Activated T-cell treated with anti-CD3 and anti-CD28 coated beads, Interleukin-2, amount 50 U/mL, for 4 hours (primary cell): ENCODE measurements at places on chromosomes 7 and 10. TPM values are rescaled to one million over a fixed set of nuclear protein-coding genes. Genes with fewer than 3 reads are reported as not detected.

DNA sequence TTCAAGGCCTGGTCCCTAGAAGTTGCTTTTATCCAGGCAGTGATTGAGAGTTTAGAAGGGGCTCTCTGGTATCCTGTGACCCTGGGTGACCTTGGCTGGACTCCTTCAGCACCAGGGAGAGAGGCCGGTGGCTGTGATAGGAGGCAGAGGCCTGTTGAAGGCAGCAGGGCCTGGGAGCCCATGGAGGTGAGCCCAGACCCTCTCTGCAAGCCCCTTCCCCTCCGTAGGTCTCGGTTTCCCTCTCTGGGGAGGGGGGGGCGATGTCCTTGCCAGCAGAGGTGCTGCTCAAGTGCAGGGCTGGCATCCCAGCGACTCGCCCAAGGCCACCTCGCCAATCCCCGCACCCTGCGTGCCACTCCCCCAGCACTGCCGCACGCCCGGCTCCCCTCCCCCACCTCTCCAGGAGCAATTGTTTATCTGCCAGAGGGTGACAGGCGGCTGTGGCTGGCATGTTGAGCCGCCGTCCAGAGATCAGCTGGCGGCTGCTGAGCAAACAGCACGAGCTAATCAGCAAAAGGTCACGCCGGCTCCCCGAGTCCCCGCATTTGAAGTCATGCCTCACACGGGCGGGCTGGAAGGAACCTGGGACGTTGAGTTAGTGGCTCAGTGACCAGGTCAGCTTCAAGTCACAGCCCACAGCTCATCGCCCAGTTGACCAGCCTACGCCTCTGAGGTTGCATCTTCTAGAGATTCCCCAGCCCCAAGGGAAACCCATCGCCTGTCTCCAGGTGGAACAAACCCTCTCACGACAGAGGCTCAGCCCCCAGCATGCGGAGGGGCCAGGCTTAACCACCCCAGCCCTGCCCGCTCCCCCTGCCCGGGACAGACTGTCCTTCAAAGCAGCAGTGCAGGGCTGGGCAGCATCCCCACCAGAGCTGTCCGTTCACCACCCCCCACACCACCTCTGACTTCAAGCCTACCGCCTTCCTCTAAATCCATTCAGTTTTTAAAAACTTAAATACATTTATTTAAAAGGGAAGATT is 43.7 kb downstream of the ELFN1 start:
- no peak for DNase-seq

DNA sequence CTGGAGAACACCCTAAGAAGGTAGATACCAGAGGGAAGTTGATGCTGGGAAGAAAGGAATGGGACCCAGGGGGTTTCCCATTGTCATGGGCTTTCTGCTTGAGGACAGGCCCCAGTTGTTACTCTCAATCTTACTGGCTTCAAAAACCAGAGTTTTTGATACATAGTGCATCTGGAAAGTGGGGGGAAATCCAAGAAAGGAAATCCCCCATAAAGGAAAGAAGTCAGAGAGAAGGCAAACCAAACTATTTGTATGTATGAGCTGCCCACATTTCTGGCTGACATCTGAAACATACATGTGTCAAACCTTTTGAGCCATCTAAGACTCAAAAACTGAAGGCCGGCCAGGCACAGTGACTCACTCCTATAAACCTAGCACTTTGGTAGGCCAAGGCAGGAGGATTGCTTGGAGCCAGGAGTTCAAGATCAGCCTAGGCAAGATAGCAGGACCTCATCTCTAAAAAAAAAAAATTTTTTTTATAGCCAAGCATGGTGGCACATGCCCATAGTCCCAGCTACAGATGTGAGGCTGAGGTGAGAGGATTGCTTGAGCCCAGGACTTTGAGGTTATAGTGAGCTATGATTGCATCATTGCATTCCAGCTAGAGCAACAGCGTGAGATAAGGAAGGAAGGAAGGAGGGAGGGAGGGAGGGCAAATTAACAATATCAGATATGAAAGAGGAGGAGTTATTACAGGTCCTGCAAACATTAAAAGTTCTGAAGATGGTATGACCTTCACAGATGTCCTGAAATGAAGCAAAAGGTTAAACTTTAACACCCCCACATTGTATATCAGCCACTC is 6.7 kb upstream of the COA1 start:
- no peak for DNase-seq

DNA sequence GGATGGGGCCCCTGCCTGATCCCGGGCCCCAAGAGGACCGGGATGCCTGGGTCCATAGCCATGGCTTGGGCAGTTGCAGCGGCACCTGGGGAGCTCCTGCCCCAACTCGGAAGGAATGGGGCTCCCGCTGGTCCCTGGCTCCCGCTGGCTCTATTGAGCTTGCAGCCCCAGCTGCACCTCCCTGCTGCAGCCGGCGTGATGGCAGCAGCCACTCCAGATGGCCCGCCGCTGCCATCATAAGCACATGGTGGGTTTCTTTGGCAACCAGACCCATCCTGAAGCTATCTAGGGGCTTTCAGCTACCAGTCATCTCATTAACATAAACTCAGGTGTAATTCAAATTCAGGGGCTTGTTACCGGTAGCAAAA is 11.1 kb upstream of the DNMBP start:
- no peak for DNase-seq

DNA sequence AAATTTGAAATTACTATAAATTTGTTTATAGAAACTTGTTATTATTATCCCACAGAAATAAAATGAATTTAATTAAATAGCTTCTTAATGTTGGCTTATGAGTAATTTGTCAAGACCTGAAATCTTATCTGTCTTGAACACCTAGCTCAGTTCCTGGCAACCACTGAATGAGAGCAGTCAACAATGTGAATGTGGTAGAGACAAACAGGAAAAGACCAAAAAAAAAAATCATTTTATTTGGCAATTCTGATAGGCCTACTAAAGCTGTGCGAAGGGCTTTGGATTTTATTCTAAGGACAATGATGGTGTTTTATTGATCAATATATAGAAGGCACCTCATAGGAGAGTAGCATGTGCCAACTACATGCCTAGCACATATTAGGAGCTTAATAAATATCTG is 127.8 kb upstream of the RSU1 start:
- DNase-seq, result no peak

DNA sequence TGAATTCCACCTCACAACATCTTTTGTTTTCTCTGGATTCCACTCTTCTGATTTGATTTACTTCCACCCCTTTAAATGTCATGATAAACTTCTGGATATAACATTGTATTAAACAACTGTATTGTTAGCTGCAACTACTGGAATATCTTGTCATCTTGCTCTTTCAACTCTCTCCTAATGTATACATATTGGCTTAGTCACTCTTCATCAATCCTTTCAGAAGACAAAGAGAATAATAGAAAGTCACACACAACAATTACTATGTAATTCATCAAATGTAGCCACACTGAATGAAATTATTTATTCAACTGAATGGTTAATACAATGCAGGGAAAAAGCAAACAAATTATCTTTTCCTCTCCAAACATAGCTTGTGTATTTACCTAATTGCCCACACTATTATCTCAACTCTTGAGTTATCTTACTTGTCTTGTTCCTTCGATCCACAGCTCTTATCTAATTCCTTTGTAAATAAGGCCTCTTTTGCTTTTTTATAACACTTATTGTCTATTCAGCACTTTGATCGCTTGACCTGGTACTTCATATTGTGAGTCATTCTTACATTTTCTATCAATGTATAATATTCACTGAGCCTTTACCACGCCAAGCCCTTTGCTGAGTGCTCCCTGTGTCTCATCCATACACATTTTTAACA is 16.7 kb downstream of the SEMA3A start:
- no peak for DNase-seq

GRCh38 chr10:62437696-62438095 is 63.5 kb downstream of the ZNF365 start:
- no peak for DNase-seq

DNA sequence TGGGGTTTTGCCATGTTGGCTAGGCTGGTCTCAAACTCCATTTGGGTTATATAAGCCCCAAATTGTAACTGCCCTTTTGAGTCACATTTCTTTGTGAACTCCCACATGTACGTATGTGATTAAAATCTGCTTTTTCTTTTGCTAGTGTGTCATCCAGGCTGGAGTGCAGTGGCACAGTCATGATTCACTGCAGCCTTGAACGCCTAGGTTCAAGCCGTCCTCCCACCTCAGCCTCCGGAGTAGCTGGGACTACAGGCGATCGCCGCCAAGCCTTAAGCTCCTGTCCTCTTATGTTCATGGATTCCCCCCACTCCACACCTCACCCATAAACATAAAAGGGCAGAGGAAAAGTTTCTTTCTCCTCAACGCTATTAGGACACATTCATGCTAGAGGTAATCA is 4.4 kb upstream of the SMC3 start:
- DNase-seq, result no peak

- no peak for DNase-seq
These were observed 107.3 kb upstream of the STARD3NL start for GRCh38 chr7:38070718-38071117.

GRCh38 chr10:133373174-133374090 is at the start of gene ECHS1:
Gene ECHS1 (minus strand): TSS chr10:133373354. CDS start chr10:133373333, 21 bp downstream.
- DNase-seq, result peak; percentile 91

DNA sequence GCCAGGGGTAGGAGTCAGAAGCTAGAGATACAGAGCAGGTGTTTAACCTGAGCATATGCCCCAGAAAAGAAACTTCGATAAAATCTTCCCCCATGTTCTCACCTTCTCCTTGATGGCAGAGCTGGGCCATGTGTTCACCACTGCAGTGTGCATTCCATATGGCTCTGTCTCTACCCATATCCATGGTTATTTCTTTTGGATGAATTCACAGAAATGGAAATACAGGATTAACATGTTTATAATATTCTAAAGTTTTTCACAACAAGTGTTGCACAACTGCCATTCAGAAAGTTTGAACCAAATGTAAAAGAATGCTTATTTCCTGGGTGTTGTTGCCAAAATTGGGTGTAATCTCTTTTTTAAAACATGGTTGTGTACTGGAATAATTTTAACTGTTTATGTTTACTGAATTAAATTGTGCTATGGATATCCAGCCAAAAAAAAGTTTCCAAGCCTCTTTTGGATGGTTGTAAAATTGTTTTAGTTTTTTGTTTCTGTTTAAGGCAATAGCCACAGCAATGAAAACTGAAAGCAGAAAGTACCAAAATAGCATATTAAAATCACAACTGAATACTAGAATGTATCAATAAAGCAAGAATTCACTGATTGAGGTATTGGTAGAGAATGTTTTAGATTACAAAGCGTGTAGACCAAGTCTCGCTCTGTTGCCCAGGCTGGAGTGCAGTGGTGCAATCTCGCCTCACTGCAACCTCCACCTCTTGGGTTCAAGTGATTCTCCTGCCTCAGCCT is 19.9 kb upstream of the CCNY start:
- no peak for DNase-seq

- DNase-seq, result no peak
These were observed 156.1 kb upstream of the PLXDC2 start for GRCh38 chr10:19659920-19660655.

DNA sequence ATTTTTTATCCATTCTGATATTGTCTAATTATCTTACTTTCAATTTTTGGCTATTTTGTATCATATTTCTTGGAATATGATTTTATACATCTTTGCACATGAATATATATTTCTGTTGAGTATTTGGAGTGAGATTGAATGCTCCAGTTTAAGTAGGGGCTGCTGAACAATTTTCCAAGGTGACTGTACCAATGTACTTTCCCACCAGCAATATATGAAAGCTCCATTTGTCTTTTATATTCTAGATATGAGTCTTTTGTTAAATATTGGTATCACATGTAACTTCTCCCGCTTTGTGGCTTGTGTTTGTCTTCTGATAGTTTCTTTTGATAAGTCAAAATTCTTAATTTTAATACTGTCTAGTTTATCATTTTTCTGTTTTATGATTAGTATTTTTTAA is 144.6 kb upstream of the MDFIC start:
- DNase-seq, result no peak

- DNase-seq, result no peak
These were observed 282.4 kb downstream of the CELF2 start for GRCh38 chr10:11300026-11300425.

DNA sequence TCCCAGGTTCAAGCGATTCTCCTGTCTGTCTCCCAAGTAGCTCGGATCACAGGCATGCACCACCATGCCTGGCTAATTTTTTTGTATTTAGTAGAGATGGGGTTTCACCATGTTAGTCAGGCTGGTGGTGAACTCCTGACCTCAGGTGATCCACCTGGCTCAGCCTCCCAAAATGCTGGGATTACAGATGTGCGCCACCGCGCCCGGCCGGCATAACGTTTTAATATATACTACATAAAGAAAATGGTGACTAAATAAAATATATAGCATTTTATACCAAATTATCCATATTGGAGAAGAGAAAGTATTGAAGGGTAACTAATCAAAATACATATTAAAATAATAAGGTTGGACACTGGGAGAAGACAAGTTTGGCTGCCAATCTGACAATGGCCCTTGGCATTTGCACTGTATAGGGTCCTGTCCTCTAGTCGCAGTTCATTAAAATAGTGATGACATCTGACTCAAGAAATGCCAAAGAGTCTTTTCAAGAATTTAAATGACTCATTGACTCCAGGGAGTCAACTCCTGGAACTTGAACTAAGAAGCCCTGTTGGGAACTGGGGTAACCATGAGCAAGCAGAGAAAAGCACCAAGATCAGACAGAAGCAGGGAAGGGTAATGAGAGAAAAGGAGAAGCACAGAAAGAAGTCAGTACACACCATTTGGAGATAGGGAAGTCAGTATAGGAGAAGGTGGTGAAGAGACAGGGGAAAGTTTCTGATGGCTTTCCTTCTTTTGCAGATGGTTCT is 91.1 kb downstream of the CH25H start:
- no peak for DNase-seq

- no peak for DNase-seq
These were observed 75.4 kb downstream of the PROSER2 start for GRCh38 chr10:11898372-11899066.

DNA sequence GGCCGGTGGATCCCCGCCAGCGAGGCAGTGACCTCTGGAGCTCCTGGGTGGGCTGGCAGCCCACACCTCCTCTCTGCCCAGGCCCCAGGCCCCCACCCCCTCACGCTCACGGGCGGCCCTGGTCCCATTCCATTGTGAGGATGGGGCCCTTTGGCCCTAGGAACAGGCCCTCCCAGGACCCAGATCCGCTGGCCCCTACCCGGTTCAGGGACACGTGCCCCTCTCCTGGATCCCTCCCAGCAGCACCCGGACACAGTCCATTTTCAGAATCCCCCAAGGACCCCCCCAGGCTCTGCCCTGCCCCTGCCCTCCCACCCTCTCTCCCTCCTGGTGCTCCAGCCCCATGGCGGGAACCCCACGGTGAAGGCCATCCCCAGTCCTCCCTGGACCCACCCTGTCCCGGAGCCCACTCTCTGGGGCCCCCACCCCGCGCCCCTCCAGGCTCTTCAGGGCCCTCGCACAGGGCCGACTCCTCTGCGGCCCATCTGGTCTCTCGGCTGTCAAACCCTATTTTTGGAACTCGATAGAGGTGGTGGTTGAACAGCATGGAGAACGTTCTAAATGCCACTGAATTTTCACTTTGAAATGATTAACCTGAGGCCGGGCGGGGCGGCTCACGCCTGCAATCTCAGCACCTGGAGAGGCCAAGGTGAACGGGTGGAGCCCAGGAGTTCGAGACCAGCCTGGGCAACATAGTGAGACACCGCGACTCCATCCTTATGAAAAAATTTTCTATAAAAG is 8.1 kb downstream of the ADAP1 start:
- no peak for DNase-seq

Gene CHST15
- total RNA-seq, result 0.08 TPM

Gene CPA2
- total RNA-seq, result 0.87 TPM

Gene GPR146
- total RNA-seq, result 0.21 TPM

Gene ACTL6B
- not detected for total RNA-seq

Gene AGBL3
- total RNA-seq, result 1.2 TPM

Gene GIMAP8
- 4.0 TPM for total RNA-seq

Gene CASD1
- 15.0 TPM for total RNA-seq

Gene NME8
- not detected for total RNA-seq

Gene NPC1L1
- not detected for total RNA-seq

Gene MYH16
- not detected for total RNA-seq

Gene CNOT4
- total RNA-seq, result 15.7 TPM
